ENCODE measurements at places on chromosomes 16 and 17. TPM values are rescaled to one million over a fixed set of nuclear protein-coding genes. Genes with fewer than 3 reads are reported as not detected.

The NOD2 gene
- not detected for total RNA-seq

The ACSM5 gene
- total RNA-seq: not detected

The C17orf78 gene
- total RNA-seq: not detected

The GSDMA gene
- total RNA-seq: not detected

The ITGAD gene
- not detected for total RNA-seq

The CACNG3 gene
- total RNA-seq: not detected

The KCNJ16 gene
- total RNA-seq: not detected

The ACLY gene
- 64.1 TPM for total RNA-seq

The RASD1 gene
- total RNA-seq: not detected

The C1QTNF8 gene
- total RNA-seq: not detected

The CD300H gene
- total RNA-seq: not detected

The NFATC3 gene
- 36.3 TPM for total RNA-seq

The PKMYT1 gene
- 1.5 TPM for total RNA-seq

The CPNE7 gene
- 0.65 TPM for total RNA-seq

The GPRC5B gene
- total RNA-seq: 47.4 TPM

The MYLK3 gene
- not detected for total RNA-seq

The SLFN12 gene
- 58.1 TPM for total RNA-seq

The DNAAF1 gene
- total RNA-seq: not detected

The RBFOX1 gene
- not detected for total RNA-seq

The KCTD13 gene
- total RNA-seq: 41.9 TPM

The RAMP2 gene
- 0.27 TPM for total RNA-seq

The METRNL gene
- total RNA-seq: 77.4 TPM

The CHST6 gene
- total RNA-seq: 0.27 TPM

The C17orf58 gene
- 11.7 TPM for total RNA-seq

The GUCY2D gene
- not detected for total RNA-seq

The GPR179 gene
- under 0.01 TPM for total RNA-seq

The MPV17L gene
- 1.1 TPM for total RNA-seq

The ATP2A1 gene
- total RNA-seq: 0.18 TPM

The WNK4 gene
- total RNA-seq: 0.45 TPM

The NPIPB8 gene
- 0.09 TPM for total RNA-seq

The THUMPD1 gene
- 58.2 TPM for total RNA-seq

The SEZ6L2 gene
- 1.4 TPM for total RNA-seq

The GRIN2A gene
- total RNA-seq: 3.4 TPM

The APOBR gene
- not detected for total RNA-seq

The AANAT gene
- not detected for total RNA-seq

The TMC5 gene
- under 0.01 TPM for total RNA-seq

The TBC1D3B gene
- 3.5 TPM for total RNA-seq

The HES7 gene
- total RNA-seq: not detected

The CENPV gene
- 20.1 TPM for total RNA-seq

The MPP3 gene
- total RNA-seq: 5.7 TPM

The MYL4 gene
- not detected for total RNA-seq

The TIGD7 gene
- total RNA-seq: 1.9 TPM

The RDM1 gene
- not detected for total RNA-seq

The PDILT gene
- total RNA-seq: not detected

The GFAP gene
- not detected for total RNA-seq

The MGAT5B gene
- total RNA-seq: 0.74 TPM

The KIF2B gene
- not detected for total RNA-seq

The SECTM1 gene
- total RNA-seq: 34.2 TPM

The MEAK7 gene
- 19.1 TPM for total RNA-seq

The SPN gene
- total RNA-seq: not detected

The TBC1D3K gene
- not detected for total RNA-seq

The ZNF423 gene
- total RNA-seq: 13.5 TPM

The DPEP2 gene
- total RNA-seq: not detected

The PYDC1 gene
- total RNA-seq: not detected

The SLC22A31 gene
- total RNA-seq: not detected

The UNK gene
- 30.2 TPM for total RNA-seq

The C16orf92 gene
- total RNA-seq: not detected

The TMEM204 gene
- 5.0 TPM for total RNA-seq

The KLHL10 gene
- 0.09 TPM for total RNA-seq
